Inflammatory macrophage treated with lipopolysaccharide for 1 hour (primary cell): ENCODE measurements at places on chromosomes 7 and 10.
A peak's percentile ranks its signal among the peaks of the same experiment; 100 is the strongest.

DNA sequence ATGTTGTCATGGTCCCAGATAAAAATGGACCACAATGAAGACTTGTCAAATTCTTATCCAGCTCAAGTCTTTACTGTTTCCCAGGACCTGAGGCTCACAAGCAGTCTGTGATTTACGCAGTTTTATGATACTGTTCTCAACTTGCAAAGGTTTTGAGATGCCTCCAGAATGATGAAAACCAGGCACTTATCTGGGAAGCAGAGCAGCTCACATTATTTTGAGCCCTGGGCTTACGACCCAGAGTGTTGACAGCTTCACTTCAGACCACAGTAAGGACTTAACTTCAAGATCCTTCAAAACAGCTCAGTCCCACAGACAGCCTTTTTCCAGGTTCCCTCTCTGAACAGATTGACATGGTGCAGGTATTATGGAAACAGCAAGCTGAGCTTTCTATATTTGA is 236.1 kb downstream of the RNLS start:
- no peak for DNase-seq

GRCh38 chr10:116712519-116712918 is 29.8 kb downstream of the HSPA12A start:
- DNase-seq, result no peak

DNA sequence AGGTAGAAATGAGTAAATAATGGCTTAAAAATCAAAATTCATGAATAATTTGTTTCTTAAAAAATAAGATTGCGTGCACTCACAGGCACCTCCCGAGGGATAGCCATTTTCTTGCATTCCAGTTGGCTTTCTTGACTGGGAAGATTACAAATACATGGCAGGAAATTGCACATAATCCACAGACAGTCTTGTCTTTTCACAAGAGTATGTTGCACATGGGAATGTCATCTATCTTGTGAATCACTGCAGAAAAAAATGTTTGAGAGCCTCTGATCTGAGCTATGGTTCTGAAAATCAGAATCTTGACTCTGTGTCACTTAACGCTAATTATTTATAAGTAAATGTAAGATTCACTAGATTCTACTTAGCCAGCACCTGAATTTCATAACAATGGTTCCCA is 74.1 kb upstream of the PRKG1 start:
- DNase-seq, result no peak

DNA sequence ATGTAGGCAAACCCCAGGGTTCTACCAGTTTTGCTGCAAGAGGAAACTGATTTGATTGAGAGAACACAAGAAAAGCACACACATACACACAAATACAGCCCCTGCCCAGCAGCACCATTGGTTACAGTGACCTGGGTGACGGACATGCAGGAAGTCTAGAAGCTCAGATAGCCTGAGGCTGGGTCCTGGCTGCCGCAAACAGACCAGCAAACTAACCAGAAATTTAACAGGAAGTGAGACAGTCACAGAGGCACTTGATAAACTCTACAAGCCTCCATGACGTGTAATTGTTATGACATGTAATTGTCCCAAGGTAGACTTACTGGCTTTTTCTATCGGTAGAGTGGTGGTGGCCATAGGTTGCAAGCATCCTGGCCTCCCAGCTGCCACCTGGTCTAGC is 58.9 kb downstream of the PRKAR2B start:
- peak; percentile 16 for DNase-seq

DNA sequence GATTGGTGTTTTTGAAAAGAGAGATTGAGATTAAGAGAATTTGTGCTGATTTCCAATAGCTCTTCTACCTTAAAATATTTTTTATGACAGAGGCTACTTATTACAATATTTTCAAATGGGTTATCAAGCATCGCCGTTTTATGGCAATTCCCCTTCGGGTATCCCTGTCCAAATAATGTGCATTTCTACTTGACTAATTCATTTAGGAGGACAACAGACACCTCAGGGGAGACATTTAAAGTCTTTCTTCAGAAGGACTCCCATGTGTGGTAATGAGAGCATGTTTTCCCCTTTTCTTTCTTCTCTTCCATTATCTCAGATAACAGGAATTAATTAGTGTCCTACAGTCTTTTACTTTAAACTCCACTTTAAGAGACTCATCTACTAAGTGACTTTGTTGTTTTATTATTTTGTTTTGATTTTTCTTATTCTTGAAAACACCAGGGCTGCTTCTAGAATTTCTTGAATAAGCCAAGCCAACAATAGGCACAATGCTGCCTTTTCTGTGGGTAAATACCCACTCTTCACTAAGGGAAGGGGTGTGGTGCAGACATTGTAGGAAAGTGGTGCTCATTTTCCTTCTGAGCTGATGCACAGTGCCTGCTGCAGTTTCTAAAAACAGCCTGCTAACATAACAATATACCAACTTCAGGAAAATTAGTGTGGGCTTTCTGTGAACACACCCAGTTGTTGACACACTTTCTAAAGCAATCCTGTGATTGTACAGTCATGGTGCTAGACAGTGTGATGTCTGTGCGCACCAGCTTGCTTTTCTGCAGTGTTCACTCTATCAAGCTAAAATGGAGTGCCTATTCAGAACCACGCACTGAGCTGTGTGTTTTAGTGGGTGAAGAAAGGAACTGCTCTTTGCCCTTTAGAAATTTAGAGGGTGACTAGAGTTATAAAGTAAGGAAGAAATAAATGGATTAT is 597.7 kb downstream of the NRG3 start:
- DNase-seq, result no peak

- no peak for DNase-seq
Measured at GRCh38 chr10:71661779-71662336, 57.7 kb downstream of the C10orf105 start.

DNA sequence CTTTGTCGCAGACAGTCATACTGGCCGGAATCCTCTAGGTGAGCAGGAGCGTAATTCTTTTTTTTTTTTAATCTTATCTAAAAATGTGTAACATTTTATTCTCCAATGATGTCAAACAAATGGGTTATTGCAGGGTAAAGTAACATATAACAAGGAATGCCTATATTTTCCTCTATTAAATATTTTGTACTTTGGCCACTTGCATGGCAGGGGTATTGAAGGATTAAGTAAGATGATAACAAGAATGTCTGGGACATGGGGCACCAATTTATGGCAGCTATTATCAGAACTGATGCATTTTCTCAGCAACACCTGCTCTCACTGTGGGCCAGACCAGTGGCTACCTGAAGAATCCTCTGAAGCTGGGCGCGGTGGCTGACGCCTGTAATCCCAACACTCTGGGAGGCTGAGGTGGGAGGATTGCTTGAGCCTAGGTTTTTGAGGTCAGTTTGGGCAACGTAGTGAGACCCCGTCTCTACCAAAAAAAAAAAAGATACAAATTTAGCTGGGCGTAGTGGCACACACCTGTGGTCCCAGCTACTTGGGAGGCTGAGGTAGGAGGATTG is 24.0 kb upstream of the SNX10 start:
- no peak for DNase-seq

DNA sequence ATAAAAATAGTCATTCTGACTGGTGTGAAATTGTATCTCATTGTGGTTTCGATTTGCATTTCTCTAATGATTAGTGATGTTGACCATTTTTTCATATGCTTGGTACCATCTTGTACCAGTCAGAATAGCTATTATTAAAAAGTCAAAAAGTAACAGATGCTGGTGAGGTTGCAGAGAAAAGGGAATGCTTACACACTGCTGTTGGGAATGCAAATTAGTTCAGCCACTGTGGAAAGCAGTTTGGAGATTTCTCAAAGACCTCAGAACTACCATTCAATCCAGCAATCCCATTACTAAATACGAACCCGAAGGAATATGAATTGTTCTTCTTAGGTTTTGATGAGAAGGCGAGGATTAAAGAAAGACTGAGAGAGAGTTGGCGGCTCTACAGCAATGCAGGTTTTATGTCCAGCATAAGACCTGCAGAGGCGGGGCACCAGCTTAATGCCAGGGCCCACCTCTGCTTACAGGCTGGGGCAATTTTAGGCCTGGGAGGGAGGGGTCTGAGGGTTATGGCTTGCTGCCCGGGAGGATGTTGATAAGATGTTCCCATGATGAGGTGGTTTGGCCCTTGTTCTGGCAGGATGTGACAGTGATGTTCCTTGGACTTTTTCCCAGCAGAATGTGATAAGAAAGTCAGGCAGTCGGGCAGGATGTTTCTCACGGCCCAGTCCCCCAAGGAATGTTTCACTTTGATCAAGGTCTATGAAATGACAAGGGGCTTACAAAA is 74.4 kb downstream of the MEST start:
- no peak for DNase-seq

DNA sequence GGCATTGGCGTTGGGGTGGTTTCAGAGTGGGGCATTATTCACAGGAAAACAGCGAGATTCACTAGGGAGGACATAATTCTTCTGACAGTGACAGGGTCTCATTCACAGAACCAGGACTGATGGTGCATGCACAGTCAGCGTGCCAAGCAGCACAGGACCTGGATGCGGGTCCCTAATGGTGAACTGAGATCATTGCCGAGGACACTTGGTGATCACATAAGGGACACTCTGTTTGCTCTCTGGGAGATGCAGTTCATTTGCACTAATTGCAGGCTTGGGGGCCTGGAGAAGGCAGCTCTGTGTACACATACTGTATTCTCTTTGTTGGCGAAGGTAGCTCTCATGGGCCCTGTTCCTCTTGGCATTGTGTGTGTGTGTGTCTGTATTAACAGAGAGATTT is 716.1 kb downstream of the PHTF2 start:
- no peak for DNase-seq

DNA sequence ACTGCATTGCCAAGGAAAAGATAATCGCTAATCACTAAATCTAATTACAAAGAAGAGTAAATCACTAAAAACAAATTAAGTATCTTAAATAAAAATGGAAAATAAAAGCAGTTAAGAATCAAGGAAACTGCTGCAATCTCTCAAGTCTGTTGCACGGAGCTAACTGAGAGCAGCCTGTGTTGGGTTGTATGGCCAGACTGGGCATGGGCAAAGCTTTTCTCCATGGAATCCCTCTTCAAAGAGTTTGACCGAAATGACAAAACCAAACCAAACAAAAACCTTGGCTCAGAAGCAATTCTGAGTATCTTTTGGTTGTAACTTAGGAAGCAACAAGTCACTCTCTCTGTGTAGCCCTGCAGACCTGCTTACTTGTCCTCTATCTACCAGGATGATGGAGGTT is 78.8 kb downstream of the CELF2 start:
- no peak for DNase-seq

GRCh38 chr10:113497198-113497597 is 55.7 kb upstream of the HABP2 start:
- peak; percentile 24 for DNase-seq

DNA sequence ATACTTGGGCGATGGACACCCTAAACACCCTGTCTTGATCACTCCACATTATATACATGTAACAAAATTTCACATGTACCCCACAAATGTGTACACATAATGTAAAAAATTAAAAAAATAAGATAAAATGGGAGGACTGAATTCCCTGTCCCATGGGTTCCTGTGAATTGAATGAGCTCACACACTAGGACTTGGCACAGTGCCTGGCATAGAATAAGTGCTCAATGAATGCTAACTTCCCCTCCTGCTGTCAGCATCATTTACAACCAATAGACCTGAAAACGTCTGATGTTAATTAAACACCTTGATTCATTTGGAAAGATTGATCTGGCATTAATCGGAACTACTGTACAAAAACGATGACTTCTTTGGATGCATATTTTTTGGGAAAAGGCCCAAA is 117.3 kb upstream of the ZNF438 start:
- DNase-seq, result no peak
